ENCODE measurements at places on chromosomes 4 and X.
A peak's percentile ranks its signal among the peaks of the same experiment; 100 is the strongest.

DNA sequence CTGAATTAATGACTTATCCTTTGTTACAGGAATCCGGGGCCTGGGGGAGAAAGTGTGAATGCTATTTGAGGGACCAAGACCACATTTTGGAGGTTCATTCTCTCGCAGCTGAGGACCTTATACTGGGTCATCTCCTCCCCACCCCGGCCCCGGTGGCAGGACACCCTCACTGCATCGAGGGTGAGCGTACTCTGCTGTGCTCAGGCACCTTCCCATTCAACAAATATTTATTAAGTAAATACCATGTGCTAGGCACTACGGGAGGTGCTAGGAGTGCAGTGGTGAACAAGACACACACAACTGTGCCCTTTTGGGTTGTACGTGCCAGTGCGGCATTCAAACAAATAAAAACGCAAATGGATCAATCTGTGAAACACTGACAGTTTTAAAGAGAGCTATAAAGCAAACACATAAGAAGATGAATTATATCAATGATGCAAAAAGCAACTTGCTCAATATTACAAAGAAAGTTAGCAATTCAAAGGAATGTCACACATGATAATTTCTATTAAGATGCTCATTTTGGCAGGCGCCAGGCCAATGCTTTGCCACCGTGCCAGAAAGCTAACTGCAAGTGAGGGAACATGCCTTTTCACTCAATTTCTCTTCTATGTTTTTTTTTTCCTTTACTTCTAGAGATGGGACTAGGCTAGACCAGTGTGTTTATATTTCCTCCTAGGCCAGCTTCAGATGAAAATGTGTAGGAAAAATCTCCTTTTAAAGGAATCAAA is 24.6 kb downstream of the ADGRG2 start:
- DNase-seq = no peak

GRCh38 chr4:173845580-173845979 is 315.6 kb upstream of the HAND2 start:
- no peak for DNase-seq

DNA sequence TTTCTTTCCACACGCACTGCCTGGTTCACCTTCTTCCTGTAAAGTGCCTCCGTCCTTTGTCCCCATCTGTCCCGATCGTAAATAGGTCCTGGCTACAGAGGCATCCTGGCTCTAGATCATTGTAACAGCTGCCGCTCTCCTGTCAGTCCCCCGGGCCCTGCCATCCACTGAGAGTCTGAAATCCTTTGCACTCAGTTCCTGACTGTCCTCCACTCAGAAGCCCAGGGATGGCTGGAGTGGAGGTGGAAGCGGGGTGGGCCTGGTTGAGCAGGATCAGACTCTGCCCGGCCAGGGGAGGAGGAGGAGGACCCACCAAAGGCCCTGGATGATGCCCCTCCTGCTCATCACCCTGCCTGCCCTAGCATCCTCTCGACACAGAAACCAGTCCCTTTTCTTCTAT is 29.8 kb downstream of the PIGG start:
- DNase-seq = no peak

DNA sequence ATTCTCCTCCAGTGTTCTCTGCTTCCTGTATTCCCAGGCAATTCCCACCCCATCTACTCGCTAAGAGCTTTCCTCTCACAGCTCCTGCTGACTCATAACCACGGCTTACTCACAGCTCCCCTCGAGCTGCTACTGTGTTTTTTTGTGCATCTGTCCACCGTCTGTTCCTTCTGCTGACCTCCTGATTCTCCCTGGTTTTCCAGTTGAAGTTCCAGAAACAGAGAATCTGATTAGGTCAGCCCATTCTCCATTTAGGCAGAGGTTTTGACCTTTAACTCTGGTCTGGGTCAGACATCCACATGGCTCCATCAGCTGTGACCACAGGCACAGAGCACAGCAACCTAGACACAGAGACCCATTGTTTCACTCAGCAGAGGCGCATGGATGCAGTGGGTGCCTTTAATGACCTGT is 5.5 kb upstream of the SMIM20 start:
- DNase-seq = no peak

- no peak for DNase-seq
Measured at GRCh38 chr4:53790286-53790685, 199.0 kb upstream of the LNX1 start.

- no peak for DNase-seq
Measured at GRCh38 chr4:132981611-132982010, 167.5 kb upstream of the PCDH10 start.

DNA sequence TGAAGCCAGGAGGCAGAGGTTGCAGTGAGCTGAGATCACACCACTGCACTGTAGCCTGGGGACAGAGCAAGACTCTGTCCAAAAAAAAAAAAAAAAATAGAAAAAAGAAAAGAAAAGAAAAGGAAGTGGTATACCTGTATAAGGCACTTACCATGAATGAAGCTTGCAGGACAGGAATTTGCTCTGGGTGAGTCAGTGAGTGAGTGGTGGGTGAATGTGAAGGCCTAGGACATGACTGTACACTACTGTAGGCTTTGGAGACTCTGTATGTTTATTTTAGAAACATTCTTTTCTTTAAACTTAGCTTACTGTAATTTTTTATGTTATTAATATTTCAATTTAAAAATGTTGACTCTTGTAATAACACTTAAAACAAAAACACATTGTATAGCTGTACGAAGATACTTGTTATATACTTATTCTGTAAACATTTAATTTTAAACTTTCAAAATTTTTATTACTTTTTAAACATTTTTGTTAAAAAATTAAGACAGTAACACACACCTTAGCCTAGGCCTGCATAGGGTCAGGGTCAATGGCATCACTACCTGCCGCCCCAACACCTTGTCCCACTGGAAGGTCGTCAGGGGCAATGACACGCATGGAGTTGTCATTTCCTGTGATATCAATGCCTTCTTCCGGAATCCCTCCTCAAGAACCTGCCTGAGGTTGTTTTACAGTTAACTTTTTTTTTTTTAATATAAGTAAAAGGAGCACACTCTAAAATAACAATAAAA is 78.7 kb downstream of the CLNK start:
- no peak for DNase-seq

DNA sequence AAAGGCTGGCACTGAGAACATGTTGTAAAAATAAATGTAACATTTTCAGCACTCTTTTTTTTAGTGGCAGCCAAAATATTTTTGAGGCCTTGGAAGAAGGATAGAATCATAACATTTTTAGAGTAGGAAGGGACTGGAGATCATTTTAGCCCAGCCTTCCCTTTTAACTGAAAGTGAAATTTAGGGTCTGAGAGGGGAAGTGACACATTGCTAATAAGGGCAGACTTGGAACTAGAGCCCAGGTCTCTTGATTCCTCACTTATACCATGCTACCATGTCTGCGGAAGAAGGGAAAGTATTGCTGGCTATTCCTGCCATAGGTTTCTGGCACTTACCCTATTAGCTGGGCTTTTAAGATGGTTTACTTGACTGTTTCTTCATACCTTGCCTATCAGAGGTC is 4.8 kb downstream of the WDR44 start:
- DNase-seq = no peak

GRCh38 chrX:107448625-107448997 is 841 bp upstream of the FRMPD3 start:
- DNase-seq = no peak

GRCh38 chr4:156805696-156806095 is 165.9 kb downstream of the PDGFC start:
- no peak for DNase-seq

GRCh38 chr4:166091146-166091545 is 218.1 kb downstream of the TLL1 start:
- DNase-seq = peak; percentile 44

DNA sequence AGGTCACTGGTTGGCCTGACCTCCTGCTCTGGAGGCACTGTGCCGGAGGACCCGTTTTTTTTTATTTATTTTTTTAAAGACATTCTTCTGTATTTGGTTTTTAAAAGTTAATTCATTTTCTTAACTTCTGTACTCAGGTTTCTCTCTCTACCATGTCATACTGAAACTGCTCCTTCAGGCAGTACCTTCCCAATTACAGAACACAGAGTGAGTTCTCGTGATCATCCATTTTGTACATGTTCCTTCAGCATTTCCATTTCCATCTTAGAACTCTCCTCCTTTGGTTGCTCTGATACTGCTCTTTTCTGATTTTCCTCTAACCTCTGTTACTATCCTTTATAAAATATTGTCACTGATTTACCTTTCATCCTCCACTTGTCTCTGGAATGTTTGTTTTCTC is 17.9 kb downstream of the UBE2K start:
- DNase-seq = no peak

DNA sequence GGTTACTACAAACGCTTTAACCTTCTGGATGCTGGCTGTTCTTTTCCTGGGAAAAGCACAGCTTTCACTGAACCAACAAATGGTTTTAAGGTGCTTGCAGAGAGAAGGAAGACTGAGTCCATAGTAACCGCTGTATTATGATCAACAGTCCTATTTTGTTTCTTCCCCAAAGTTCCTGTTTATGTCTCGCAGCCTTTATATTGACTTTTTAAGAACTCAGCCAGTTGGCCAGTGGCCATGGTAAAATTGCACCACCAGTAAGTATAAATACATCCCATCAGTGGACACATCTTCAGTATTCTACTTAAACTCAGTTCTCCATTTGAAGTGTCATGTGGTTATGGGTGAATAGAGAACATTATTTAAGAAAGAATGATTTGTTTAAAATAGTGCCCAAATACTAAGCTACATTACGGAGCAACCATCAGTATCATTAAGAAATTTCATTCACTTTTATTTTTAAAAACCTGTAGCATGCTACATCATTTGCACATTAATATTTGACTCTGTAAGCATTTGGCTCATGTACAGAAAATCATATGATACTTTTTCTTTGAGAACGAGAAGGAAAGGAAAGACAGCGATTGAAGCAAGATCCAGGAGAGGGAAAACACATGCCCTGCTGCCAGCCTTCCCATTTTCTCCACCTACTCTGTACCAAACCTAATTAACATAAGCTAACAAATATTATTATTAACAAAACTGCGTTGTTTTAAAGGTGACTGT is 287.0 kb downstream of the ARHGAP24 start:
- DNase-seq = no peak

DNA sequence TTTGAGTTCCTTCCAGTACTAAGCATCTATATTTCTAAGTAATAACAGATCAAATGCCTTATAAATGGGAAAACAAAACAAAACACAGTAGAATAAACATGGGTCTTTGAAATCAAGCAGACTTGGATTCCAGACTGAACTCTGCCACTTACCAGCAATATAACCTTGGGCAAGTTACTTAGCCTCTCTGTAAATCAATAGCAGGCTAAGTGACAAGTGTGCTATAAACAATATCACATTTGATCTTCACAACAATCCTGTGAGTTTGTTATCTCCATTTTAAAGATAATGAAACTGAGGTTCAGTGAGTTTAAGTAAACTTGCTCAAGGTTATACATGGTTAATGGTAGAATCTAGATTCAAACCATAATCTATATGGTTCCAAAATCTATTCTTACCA is 165.8 kb downstream of the GPC3 start:
- DNase-seq = no peak

- no peak for DNase-seq
Measured at GRCh38 chr4:101785486-101785885, 5.0 kb upstream of the BANK1 start.

DNA sequence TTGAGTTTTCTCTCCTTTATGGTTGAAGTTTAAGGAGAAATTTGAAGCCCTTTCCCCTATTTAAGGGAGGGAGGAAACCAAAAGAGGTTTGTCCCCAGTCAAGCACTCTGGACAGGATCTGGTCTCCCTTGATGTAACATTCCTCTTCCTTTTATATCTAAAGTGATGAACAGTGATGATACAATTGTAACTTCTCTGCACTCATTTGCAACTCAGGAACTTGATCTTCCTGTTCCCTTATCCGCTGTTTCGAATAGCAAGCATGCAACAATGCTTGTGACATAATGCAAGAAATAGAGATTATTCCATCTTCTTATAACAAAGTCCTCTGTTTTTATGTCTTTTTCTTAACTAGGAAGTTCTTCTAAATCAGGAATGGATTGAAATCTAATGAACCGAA is 18.3 kb downstream of the ALPK1 start:
- DNase-seq = no peak

- DNase-seq = no peak
Measured at GRCh38 chrX:140431521-140431920, 73.3 kb downstream of the SOX3 start.

DNA sequence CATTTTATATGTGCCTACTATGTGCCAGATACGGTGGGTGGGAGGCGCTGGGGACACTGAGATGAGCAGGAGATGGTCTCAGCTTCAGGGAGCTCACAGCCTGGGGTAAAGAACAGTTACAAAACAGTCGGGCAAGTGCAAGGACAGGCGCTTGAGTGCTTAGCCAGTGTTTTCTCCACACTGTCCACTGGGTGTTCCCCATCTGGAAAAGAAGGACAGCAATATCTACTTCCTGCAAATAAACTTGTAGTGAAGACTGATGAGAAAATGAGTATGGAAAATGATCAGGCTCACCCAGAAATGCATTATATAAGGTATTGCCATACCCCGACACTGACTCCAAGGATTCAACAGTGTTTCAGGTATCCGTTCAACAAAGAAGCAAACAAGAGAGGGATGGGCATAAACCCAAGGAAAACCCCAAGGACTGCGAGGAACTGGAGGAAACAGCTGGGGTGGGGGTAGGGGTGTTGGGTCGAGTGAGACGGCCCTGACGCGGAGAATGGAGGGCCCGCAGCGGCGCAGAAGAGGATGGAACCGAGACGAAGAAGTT is 835 bp downstream of the TMEM185A start:
- DNase-seq = no peak

DNA sequence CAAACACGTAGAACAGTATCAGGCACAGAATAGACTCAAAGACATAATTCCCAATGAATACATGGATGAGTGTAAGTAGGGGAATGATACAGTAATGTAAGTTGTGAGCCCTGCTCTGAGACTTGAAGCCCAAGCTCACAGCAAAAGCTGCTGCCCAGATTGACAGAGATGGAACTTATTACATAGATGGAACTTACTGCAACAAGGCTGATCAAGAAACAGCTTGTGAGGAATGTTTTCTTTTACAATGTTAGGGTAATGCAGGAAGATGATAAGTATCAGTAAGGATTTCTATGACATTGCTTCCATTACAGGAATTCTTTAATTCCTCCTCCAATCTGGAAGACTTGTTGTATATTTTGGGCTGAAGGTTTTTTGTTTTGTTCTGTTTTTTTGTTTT is 278.4 kb downstream of the IL15 start:
- DNase-seq = no peak

GRCh38 chrX:51917604-51918003 is 24.2 kb downstream of the MAGED1 start:
- no peak for DNase-seq

GRCh38 chr4:80619070-80619674 is 283.6 kb downstream of the CFAP299 start:
- no peak for DNase-seq

- no peak for DNase-seq
Measured at GRCh38 chr4:20354120-20354519, 102.4 kb downstream of the SLIT2 start.

DNA sequence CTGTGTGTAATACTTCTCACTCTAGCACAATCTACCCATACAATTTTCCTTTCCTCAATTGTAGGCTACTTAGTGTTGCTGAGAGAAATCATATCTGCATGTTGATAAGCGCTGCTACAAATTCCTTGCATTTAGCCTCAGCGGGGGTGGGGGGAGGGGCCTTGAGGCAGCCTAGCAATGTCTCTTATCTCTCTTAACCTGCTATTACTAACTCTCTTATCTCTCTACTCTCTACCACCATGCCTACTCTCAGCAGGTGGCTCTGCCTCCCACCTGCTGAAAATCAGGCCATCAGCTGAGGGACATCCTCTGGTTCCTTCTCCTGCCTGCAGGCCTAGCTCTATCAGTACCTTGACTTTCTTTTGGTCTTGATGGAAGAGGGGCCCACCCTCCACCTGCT is 98.9 kb downstream of the GPR82 start:
- DNase-seq = no peak

Data from NCI-H748 treated with DMSO at 0.1 percent for 48 hours (cell line).